ENCODE measurements at places on chromosomes 16 and 17.

GRCh38 chr17:50946223-50946890, 80.2 kb upstream of the TOB1 start:
- DNase-seq = no peak

DNA sequence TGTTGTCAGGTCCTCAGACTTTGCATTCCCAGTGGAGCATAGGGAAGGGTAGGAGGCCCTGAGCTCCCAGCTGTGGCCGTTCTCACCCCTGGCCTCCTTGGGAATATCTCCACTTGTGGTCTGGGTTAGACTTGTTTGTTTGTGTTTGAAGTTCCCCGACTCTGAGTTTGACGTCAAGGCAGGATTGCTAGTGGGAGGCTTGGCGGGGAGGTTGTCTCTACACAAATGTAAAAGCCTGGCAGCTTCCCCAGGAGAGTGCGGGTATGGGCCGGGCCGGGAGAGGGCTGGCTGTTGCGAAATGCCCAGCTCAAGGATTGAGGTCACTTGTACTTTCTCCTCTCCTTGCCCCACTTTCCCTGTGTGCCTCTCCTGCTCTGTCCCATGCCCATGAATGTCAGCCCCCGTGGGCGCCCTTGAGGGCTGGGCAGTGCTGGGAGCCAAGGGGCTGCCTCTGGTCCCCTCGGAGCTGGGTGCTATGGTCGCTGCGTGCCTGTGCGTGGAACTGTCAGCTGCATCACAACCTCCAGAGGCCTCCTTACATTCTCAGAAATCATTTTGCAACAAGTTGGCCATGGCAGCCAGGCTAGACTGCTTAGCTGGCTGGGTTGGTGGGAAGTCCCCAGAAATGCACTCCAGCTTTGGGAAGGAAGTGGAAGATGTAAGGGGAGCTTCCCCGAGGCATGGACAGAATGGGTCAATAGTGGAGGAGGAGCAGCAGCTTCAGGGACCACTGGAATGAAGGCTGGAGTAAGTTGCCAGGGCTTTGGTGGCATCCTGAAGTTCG, 84.3 kb downstream of the KSR1 start:
- DNase-seq = peak; percentile 53

- no peak for DNase-seq
Measured at GRCh38 chr17:63436523-63437110, 9.5 kb downstream of the CYB561 start.

DNA sequence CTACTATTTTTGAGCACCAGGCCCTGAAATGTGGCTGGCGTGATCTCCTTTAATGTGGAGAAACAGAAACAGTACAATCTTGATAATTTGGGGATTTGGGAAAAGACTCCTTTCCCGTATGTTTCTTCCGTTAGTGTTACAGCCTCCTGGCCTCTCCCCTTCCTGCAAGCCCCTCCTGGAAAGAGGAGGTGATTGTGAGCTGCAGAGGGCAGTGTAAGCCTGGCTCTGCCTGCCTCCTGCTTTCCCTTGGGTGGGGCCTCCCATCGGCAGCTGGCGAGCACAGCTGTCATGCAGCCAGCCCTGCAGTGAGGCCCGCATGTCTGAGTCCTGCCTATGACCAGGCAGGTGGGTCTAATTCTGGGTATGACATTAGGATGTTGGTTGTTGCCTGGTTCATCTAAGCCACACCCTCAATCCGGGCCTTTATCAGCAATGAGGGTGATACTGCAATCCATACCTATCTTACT, 48.7 kb upstream of the WSB1 start:
- peak; percentile 76 for DNase-seq

DNA sequence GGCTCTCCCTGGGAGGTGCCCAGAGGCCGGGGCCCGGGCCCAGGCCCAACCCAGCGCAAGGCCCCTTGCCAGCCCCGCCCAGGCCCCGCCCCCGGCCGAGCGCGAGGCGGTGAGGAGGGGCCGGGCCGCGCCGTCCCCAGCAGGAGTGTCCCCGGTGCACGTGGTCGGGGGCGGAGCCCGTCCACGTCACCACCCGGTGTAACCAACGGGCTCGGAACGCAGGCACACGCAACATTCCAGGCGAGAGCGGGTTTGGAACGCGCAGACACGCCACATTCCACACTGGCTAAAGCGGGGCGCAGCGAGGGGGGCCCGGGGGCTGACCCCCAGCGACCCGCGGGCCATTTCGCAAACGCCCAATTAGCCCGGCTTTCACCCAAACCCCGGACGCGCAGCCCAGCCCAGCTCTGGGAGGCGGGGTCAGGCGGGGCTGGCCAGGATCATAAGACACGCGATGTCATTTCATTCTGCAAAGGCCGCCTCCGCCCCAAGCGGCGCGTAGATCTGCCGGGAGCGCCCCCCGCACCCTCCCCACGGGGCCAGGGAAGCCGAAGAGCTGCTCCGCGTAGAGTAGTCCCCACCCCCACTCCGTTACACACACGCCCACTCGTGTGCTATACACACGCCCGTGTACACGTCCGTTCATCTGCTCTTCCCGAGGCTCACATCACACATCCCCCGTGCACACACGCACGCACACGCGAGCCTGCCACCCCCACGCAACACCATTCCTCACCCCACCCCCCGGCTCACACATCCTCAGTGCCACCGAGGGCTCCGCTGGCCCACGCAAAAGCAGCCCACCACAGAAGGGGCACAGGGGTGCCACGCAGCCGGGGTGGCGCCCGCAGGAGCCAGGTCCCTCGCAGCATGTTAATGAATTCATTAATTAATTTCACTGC, 1.0 kb downstream of the MNT start:
- DNase-seq = peak; percentile 91

GRCh38 chr17:2940352-2940751, 123.1 kb downstream of the OR1D5 start:
- DNase-seq = peak; percentile 77

DNA sequence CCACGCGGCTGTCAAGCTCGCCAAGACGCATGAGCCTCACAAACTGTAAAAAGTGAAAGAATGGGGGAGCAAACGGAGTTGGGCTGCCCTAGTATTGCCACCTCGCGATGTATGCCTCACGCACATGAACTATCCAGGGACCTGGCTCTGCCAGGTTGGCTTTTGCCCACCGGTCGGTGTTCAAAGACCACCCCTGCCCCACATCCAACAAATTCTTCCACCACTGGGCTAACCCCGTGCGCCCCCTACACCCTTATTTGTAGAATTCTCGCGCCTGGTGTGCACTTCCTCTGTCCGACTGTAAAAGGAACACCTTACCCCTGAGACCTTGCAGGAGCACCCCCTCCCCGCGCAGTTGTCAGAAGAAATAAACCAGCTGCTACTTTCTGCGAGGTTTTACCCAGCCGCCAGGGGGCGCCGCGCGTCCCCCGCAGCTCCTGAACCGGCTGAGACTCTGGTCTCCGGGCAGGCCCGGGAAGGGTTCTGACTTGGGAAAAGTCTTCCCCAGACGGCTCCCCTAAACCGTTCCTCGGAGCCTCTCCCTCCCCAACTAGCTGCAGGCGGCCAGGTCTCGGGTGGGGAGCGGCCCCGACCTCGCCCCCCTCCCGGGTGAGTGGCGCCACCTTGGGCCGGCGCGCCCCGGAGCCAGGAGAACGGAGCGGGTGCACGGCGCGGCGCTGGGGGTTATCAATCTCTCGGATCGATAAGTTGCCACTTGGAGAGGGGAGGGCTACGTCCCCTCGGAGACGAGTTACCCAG, 1.7 kb upstream of the ZNF423 start:
- DNase-seq = no peak

DNA sequence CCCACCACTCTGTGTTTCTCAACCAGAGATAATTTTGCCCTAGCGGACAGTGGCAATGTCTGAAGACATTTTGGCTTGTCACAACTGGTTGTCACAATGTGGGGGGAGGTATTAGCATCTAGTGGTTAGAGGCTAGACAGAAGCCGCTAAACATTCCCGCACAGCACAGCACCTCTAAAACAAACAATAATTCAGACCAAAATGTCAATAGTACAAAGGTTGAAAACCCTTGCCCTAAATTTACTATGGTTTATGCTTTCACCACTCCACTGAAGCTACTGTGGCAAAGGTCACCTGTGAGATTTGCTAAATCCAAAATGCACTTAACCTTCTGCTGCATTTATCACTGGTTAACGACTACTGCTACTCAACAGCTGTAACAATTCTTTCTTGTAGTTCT, 14.1 kb downstream of the NUP88 start:
- DNase-seq = no peak

GRCh38 chr16:22250522-22250921, 44.4 kb downstream of the EEF2K start:
- no peak for DNase-seq

DNA sequence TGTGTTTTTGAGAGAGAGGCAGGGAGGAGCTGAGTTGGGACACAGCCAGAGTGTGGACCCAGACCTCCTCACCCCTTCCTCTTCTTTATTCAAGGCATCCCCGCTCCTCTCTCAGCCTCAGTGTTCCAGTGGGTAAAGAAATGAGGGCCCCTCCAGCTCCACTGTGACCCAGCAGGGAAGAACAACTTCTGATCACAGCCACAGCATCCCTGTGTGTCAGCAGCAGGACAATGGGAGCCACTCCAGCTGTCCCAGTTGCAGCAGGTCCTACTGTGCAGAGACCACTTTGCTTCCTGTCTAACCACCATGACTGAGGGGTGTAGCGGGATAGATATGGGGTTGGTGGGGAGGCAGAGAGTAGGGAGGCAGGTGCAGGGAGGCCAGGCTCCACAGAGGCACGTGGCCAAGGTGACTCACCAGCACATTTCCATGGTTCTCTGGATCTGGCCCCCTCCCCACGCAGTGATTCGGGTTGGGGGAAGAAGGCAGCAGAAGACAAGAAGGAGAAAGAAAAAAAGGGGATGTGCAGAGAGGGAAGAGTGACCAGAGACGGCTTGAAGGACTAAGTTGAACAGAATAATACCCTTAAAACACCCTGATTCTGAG, 24.5 kb downstream of the PIK3R5 start:
- DNase-seq = no peak

GRCh38 chr17:2337544-2338314, 428 bp downstream of the SGSM2 start:
- peak; percentile 55 for DNase-seq

- DNase-seq = no peak
Measured at GRCh38 chr17:752620-753219, 656 bp upstream of the GEMIN4 start.

DNA sequence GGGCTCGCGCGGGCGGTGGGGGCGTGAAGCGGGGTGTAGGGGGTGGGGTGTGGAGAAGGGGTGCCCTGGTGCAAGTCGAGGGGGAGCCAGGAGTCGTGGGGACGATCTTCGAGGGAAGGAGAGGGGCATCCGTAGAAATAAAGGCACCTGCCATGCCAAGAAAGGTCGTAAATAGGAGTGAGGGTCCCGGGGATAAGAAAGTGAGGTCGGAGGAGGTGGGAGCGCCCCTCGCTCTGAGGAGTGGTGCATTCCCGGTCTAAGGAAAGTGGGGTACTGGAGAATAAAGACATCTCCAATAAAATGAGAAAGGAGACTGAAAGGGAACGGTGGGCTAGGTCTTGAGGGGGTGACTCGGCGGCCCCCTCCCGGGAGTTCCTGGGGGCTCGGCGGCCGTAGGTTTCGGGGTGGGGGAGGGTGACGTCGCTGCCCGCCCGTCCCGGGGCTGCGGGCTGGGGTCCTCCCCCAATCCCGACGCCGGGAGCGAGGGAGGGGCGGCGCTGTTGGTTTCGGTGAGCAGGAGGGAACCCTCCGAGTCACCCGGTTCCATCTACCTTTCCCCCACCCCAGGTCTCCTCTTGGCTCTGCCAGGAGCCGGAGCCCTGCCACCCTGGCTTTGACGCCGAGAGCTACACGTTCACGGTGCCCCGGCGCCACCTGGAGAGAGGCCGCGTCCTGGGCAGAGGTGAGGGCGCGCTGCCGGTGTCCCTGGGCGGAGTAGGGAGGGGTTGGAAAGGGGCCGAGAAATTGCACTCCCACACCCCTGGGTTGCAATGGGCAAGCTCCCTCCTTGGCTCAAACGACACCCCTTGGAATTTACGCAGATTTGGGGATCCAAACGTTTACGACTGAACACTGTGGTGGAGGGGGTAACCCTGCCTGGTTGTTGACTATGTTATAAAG, 888 bp downstream of the CDH1 start:
- DNase-seq = no peak

- DNase-seq = peak; percentile 66
Measured at GRCh38 chr16:74521691-74522090, 85.2 kb downstream of the GLG1 start.

DNA sequence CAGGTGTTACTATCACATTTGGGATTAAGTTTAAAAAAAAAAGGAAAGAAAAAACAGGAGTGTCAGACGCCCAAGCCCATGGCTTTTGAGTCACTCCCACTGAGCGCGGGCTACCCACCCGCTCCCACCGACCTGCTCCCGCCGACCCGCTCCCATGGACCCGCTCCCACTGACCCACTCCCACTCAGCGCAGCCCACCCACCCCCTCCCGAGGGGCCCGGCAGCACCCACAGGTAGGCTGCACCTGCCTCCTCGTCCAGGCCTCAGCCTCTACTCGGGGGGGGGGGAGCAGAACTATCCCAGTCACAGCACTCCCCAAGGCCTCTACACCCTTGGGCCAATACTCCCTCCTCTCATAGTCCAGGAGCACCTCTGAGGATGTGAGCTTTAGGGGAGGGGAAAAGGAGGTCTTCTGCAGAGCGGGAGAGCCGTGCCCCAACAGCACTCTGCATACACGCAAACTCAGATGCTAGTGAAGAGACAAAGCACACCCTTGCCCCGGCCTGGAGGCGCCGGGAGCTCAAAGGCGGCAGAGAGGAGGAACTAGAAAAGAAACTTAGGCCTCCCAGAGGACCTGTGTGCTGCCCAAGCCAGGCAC, 2.9 kb downstream of the CLUH start:
- DNase-seq = no peak

DNA sequence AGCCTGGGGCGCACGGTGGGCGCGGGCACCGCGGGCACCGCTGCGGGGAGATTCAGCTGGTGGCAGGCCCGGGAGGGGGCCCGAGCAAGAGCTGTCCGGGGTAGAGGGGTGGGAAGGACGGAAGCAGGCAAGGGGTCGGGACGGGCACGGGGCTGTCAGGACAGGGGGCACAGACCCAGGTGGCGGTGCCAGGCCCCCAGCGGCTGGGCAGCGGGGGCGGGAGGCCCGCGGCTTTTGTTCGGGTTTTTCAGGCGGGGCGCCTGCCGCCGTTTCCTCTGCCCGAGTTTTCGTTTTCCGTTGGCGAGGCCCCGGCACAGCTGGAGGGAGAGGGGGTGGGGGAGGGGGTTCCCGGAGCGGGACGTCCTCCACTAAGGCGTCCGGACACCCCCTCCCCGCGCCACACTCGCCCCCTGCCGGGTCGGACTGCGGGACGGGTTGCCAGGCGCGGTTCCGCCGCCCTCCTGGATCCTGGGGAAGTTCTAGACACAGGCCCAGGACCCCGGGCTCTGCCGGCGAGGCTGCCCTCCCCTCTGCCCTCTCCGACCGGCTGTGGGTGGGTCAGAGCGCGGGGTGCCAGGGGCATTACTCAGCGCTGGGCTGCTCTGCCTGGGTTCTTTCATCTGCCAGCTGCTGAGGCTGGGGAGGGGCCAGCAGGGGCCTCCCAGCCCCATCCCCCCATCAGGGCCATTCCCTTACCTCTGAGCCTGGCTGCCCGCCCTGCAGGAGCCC, 543 bp downstream of the ARHGAP23 start:
- peak; percentile 79 for DNase-seq

- DNase-seq = no peak
Measured at GRCh38 chr16:85595812-85596502, 17.2 kb upstream of the GSE1 start.

GRCh38 chr17:78995022-78995760, 14.4 kb downstream of the CANT1 start:
- no peak for DNase-seq
